HFFc6 (cell line): ENCODE measurements at places on chromosomes 12 and 14.

DNA sequence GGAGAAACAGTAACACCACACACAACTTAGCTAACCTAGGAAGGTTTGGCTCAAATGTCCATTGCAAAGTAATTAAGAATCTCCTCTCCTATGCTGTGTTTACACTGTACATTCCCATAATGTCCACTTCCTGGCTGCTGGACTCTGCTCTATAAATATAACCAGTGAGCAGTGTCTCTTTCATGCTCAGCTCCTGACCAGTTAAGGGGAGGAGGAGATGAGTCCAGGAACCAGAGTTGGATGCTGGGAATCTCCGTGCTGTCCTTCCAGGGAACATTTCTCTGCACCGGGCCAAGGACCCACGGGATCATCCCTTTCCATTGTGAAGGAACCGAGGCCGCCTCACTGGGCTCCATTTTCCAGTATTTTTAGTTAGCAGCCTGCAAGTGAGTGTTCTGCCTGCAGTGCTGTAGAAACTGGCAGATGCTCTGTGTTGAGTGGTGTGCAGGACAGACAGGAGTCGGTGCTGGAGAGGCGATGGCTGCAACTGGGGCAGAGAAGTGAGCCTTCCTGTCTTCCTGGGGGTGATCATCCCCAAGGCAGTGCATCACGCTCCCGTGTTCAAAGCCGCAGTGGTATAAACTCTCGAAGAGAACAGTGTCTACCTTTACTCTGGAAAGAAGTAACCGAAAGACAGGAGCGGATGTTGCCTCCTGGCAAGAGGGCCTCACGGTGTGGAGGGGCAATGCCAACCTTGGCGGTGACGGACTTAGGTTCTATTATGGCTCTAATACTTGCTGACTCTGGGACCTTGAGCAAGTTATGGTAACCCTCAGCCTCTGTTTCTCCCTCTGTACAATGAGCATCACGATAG lies 195.5 kb downstream of the CACNA1C start:
- DNase-seq, result peak; percentile 69

GRCh38 chr12:48151103-48151771 lies 6.1 kb downstream of the ASB8 start:
- no peak for DNase-seq

- DNase-seq, result peak; percentile 98
Observed at GRCh38 chr14:61934385-61934784, 172.2 kb downstream of the SNAPC1 start.

DNA sequence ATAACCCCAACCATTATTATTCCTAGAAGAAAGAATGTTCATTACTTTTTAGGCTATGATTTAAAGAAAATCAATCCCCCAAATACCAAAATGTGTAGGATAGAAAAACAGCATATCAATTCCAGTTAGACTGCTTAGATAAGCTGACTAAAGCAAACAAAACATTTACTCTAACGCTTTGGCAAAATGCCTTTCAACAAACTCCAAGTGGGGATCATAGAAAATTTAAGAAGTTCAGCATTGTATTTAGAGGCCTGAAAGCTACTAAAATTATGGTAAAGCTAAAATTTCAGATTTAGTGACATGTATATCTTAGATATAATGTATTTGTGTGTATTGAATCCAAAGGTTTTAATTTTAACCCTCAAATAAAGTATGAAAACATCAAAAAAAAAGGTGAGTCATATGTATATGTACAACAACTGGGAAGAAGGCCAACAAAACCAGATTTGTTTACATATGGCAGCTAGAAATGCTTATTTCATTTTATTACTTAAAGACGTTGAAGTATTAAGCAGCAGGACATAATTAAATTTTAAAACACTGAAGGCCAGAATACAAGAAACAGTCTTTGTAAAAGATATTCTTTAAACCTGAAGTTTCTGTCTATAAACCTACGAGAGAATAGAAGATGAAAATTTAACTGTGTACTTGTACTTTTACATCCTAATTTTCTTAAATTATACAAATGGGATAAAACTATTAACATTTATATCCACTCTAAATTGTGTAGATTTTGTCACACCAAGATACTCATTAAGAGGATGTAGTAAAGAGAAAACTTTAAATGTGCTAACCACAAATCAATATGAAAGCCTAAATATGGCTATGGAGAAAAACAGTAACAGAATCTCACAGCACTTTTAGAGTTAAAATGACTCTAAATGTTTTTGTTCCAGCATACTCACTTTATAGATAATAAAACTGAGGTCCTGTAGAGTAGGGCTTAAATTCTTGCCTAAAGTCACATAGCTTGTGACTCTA lies 71.4 kb downstream of the SLC41A2 start:
- peak; percentile 19 for DNase-seq

GRCh38 chr14:94364037-94364436 lies 24.4 kb downstream of the SERPINA1 start:
- no peak for DNase-seq

DNA sequence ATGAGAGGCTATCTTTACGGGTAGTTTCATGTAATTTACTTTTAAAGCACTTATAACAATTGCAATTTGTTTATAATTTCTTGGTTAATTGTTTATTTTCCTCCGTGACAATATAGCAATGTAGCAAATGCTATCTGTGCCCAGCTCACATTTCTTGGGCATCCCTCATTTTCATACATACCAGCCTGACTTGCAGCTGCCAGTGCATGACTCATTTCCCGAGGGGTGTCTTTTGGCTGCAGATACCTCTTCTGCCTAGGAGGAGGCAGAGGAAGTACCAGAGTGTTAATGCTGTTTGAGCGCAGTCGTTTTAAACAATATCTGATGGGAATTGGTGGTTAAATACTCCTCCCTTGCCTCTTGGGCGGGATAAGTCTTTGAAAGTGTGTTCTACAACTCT lies 104.2 kb upstream of the ABCD2 start:
- no peak for DNase-seq

DNA sequence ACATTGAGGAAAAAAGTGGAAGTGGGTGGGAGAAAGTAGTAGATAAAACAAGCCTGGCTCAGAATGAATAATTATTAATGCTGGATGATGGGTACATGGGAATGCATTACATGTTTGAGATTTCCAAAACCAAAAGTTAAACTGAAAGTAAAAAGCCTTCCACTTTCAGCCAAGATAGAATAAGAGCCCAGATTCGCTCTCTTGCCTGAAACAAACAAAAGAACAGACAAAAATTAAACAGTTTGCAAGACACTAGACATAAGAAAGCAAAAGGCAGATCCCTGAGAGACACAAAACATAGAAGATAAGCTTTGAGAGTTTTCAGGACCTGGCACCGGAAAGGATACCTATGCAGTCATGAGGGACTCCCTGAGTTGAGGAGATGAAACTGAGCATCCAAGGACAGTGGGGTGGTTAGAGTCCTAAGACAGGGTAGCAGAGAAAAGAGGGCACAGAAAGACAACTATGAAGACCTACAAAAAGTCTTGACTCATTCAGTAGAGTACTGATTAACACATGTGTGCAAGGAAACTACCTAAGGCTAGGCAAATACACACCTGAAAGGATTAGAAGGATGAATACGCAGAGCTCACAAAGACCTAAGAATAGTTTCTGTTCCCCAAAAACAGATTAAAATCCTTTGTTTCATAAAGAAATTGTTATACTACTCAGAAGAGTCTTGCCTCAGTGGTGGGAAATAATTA lies 54.1 kb downstream of the CEP83 start:
- DNase-seq, result no peak

- no peak for DNase-seq
Observed at GRCh38 chr12:89884952-89885351, 176.3 kb upstream of the ATP2B1 start.

DNA sequence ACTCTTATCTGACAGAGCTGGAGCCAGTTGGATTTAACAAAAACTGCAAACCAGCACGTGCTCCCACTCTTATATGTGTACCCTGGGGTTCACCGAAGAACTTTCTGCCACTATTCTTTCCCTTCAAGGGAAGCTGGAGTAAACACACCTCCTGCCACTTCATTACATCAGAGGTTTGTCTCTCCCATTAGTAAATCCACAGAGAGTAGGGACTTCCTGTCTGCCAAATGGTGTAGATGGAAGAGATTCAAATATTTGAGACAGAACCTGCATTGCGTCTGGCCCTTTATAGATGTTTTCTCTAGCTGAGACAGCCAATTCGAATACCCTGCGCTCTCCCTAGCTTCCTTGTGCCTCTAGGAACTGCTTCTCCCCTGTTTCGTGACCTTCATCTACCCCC lies 29.1 kb upstream of the AEBP2 start:
- no peak for DNase-seq

DNA sequence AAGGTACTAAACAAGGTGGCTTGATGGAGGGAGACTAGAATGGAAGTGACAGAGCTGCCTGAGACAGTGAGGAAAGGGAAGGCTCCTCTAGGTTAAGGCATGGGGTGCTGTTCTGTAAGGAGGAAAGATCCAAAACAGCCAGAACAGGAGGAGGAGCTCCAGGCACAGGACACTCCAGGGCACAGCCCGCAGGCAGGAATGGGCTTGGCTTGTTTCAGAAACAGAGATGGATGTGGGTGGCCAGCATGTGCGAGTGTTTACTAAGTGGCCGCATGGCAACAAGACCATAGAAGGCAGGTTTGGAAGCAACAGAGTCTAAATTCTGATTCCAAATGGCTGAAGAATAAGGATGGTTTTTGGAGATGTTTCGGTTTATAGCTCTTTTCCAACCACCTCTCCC lies 889.1 kb downstream of the AACS start:
- no peak for DNase-seq

DNA sequence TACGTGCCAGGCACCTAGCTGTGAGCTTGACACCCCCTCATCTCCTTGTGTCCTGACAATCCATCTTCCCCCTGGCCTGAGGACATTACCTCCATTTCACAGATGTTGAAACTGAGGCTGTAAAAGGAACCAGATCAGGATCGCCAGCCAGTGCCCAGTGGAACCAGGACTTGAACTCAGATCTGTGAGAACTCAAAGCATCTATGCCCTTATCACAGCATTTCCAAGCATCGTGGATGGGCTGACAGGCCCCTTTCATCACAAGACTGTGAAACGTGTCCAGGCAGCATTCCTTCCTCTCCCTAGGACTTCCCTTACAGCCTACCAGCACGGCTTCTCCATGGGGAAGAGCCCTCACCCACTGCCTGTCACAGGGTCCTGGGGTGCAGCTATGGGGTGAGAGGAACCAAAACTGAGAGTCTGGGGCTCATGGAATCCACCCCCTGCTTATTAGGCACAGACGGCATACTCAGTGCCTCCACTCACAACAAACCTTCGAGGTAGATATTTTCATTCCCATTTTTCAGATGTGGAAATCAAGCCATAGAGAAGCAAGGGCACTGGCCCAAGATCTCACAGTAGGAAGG lies 26.9 kb downstream of the CMKLR1 start:
- DNase-seq, result no peak

DNA sequence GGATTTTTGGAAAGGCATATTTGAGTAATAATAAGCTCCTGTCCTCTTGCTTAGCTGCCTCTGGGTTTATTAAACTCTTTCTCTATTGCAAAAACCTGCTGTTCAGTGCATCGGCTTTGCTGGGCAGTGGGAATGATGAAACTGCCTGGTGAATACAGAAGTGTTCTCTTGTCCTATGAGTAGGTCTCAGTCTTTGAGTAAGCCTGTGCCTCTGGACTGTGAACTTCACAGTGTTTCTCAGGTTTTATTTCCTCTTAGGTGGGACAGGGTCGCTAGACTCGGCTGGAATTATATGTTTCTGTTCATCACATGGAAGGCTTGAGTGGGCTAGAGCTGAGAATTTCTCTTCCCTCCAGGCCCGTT lies 46.4 kb downstream of the CRADD start:
- DNase-seq, result no peak

GRCh38 chr12:47739297-47739696 lies 14.0 kb upstream of the ENDOU start:
- DNase-seq, result no peak

DNA sequence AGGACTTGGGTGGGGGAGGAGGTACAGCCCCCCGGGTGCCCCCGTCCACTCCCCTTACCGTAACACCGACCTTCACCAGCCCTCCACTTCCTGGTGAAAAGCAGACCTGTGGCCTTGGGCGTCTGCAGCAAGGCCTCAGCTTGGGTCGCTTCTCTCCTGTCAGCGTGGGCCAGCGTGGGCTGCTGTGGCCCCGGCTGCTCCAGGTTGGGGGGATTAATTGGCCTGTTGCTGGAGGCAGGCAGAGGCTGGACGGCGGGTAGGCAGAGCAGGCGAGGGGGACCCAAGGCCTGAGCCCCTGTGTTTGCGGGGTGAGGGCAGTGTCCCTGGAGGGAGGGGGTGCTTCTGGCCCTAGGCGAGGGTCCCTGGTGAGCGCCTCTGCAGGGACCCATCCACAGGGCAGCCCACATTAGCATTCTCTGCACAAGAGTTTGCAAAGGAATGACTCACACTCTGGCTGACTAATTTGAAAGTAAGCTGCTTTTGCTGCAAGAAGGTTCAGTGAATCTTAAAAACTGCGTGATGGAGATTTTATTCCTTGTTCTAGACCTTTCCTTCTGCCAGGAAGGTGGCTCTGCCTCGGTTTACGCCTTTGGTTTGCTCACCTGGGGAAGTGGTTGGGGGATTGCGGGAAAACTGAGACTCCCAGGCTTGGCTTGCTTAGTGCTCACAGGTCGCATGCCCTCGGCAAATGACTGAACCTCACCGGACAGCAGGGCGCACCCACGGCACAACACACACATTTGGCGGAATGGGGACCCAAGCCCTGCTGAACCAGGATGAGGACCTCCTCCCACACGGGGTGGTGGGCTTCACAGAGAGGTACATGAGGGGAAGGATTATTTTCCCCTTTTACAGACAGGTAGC lies 37.9 kb upstream of the DLK1 start:
- DNase-seq, result peak; percentile 68

DNA sequence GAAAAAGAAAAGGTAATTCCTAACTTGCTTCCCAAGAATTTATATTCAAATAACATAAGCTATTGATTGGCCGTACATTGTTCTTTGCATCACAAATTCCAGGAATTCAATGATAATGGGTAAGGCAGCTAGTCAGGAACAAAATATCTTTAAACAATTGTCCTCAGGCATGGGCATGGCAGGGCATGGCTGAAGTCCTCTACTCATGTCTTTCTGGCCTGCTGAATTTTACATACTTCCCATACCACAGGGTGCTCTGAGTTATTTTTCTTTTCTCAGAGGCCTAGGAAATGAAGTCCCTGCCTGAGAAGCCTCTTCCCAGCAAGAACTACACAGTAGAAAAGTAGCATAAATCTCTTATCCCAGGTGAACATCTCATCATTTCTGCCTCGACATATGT lies 15.1 kb upstream of the DRAM1 start:
- peak; percentile 35 for DNase-seq

DNA sequence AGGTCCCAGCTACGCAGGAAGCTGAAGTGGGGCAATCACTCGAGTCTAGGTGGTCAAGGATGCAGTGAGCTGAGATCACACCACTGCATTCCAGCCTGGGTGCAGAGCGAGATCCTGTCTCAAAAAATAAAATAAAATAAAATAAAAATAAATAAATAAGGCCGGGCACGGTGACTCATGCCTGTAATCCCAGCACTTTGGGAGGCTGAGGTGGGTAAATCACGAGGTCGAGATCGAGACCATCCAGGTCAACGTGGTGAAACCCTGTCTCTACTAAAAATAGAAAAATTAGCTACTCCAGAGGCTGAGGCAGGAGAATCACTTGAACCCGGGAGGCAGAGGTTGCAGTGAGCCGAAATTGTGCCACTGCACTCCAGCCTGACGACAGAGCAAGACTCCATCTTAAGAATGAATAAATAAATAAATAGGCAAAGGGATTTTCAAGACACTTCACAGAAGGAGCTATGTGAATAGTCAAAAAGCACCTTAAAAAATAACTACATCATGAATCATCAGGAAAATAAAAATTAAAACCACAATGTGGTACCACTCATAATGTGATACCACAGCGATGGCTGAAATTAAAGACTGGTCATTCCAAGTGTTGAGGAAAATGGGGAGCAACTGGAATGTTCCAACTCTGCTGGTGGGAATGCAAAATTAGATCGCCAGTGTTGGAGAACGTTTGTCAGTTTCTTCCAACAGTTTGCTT lies 92.9 kb upstream of the TBX3 start:
- peak; percentile 76 for DNase-seq
